ENCODE measurements at places on chromosomes 2 and 18. TPM values are rescaled to one million over a fixed set of nuclear protein-coding genes. Genes with fewer than 3 reads are reported as not detected.

REG3A gene
- 2.8 TPM for total RNA-seq

- peaks cover 6% of the 10 kb centered on the region for H3K36me3 ChIP-seq
- DNase-seq, result no peak
- H3K4me1 ChIP-seq, result peaks cover 12% of the 10 kb centered on the region
- H3K27ac ChIP-seq, result no peak overlapping the region
- H3K27me3 ChIP-seq, result no peaks in the 10 kb centered on the region
- no peak overlapping the region for H3K4me3 ChIP-seq
Measured at GRCh38 chr2:174445248-174445647, 41.6 kb downstream of the GPR155 start.

RAB27B gene
- 0.95 TPM for total RNA-seq

GRCh38 chr2:54952978-54953456 is 97.2 kb downstream of the RTN4 start:
- no peaks in the 10 kb centered on the region for H3K36me3 ChIP-seq
- H3K4me1 ChIP-seq, result peaks cover 3% of the 10 kb centered on the region
- DNase-seq, result no peak
- H3K27ac ChIP-seq, result no peak overlapping the region
- no peaks in the 10 kb centered on the region for H3K27me3 ChIP-seq

FEV gene
- total RNA-seq, result not detected

DNA sequence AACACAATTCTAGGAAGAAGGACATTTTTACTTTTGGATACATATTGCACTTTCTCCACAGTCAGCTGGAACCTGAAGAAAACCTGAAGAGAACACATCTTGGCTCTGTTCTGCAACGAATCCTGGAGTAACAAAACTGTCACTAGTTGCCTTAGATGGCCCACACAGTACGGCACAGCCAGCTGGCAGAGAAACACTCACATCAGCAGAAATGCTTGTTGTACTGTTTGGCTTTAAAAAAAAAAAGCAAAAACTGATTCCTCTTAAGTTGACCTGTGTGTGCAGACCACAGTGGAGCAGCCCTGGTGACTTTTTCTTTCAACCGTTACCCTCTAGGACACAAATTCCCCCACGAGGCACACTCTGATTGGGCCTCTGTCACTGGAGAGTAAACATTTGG is 152.3 kb upstream of the TWIST2 start:
- no peak overlapping the region for H3K27ac ChIP-seq
- no peak overlapping the region for H3K4me3 ChIP-seq
- peaks cover 8% of the 10 kb centered on the region for H3K4me1 ChIP-seq
- no peak for DNase-seq
- no peaks in the 10 kb centered on the region for H3K27me3 ChIP-seq
- H3K36me3 ChIP-seq, result no peaks in the 10 kb centered on the region

DNA sequence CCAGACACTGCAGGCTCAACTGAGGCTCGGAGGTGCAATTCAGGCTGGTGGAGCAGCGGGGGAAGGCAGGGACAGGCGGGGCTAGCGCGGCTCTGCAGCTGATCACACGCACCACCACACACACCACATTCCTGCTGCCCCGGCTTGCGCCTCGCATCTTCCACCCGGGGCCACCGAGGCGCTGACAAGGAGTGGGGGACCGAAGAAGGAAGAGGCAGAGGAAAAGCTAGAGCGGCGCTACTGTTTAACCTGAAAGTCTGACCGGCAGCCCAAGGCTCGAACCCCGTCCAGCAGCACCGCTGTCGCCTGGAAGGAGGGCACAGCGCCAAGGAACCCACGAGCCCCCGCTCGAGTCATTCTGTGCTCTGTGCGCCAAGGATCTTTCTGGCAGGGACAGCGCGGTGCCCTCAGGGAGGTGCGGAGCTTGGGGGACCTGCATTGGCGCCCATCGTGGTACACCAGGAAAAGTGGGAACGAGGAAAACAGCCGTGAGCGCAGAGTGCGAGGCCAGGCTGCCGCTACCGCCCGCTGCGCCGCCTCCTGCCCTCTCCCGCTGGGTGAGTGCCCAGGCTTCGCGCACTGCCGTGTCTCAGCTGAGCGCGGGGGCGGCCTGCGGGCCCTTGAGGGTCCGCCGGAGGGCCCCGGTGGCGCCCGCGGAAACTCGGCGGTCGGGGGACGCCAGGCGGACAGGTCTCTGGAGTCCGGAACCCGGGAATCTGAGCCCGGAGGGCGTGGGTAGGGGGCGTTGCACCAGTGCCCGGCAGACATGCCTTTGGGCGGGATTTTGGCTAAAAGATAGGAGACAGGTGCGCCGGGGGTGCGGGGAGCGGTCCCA is 860 bp upstream of the KCNJ3 start:
- no peaks in the 10 kb centered on the region for H3K36me3 ChIP-seq
- peak overlapping the region; percentile 72 for H3K4me3 ChIP-seq
- H3K4me1 ChIP-seq, result peaks cover 45% of the 10 kb centered on the region
- peak overlapping the region; percentile 44 for H3K27ac ChIP-seq

DNA sequence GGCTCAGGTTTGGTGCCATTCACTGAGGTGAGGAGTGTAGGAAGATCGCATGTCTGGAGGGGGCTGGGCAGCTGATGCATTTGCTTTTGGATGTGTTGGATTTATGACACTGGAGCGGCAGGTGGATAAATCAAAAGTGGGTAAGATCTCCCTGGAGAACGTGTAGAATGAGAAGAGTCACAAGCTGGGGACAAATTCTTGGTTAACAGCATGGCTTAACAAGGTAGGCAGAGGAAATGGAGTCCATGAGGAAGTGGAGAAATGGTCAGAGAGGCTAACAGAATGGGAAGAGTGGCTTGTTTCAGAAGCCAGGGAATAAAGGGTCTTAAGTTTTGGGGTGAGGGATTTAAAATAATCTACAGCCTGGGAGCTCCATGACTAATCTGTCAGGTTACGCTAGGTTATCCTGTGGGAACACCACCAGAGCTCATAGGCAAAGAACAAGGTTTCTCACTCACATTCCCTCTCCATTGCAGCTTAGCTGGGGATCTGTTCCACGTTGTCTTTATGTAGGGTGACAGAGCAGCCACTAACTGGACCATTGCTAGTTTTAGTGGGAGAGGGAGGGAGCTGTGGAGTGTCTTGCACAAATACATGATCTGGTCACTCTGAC is 12.8 kb downstream of the TSN start:
- H3K4me3 ChIP-seq, result no peak overlapping the region
- peaks cover 29% of the 10 kb centered on the region for H3K36me3 ChIP-seq
- no peaks in the 10 kb centered on the region for H3K27me3 ChIP-seq
- H3K4me1 ChIP-seq, result no peaks in the 10 kb centered on the region
- no peak for DNase-seq

GRCh38 chr2:147660680-147661079 is 184.1 kb upstream of the ACVR2A start:
- H3K36me3 ChIP-seq, result no peaks in the 10 kb centered on the region
- no peak overlapping the region for H3K4me3 ChIP-seq
- DNase-seq, result no peak
- H3K27ac ChIP-seq, result no peak overlapping the region
- no peaks in the 10 kb centered on the region for H3K4me1 ChIP-seq

DNA sequence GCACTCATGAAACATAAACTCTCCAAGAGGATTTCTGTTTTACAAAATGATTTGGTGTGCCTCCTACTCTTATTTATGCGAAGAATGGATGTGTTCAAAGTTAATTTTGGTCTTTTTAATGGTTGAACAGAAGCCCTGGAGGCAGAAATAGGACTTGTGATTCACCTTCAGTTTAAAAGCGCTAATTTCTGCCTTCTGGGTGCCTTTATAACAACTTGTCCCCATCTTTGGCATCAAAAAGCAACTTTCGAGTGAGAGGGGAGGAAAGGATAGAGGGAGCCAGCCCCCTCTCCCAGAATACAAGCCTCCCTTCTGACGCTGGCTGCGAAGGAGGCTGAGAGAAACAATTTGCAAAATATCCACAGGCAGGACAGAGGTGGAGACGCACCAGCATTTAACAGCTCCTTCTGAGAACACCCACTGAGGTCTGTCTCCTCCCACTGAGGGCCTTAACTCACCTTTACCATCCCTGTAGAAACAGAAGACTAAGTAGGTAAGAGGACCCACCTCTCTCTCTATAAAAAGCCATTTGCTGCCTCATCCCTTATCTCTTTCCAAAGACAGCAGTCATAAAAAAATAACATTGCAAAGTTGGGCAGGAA is 24.3 kb upstream of the BCL11A start:
- H3K27me3 ChIP-seq, result no peaks in the 10 kb centered on the region
- no peaks in the 10 kb centered on the region for H3K4me1 ChIP-seq
- H3K36me3 ChIP-seq, result no peaks in the 10 kb centered on the region

MC2R gene
- not detected for total RNA-seq

ABCB11 gene
- not detected for total RNA-seq

- H3K27ac ChIP-seq, result no peak overlapping the region
- H3K36me3 ChIP-seq, result no peaks in the 10 kb centered on the region
- H3K4me1 ChIP-seq, result peaks cover 13% of the 10 kb centered on the region
- DNase-seq, result no peak
- no peak overlapping the region for H3K4me3 ChIP-seq
- no peaks in the 10 kb centered on the region for H3K27me3 ChIP-seq
Measured at GRCh38 chr2:173150087-173150486, 74.4 kb downstream of the MAP3K20 start.

GRCh38 chr2:98944775-98945174 is 8.8 kb upstream of the CRACDL start:
- no peak for DNase-seq
- no peaks in the 10 kb centered on the region for H3K27me3 ChIP-seq
- H3K4me1 ChIP-seq, result no peaks in the 10 kb centered on the region
- no peak overlapping the region for H3K4me3 ChIP-seq

DNA sequence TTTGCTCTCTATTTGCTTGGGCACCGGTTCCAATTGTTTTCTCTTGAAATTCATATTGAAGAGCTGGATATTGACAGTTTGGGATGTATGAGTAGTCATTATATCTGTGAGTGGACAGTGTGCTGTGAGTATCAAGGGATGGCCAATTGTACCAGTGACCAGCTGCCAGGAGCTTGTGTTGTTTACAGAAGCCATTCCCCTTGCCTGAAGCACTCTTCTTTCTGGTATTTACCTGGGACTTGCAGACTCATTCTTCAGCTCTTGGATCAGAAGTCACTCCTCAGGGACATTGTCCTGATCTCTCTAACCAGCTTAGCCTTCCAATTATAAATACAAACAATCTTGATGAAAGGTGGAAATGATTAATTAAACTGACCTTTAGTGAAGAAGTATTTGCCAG is 438.3 kb upstream of the LRATD1 start:
- H3K27me3 ChIP-seq, result no peaks in the 10 kb centered on the region
- H3K4me3 ChIP-seq, result no peak overlapping the region
- H3K27ac ChIP-seq, result no peak overlapping the region
- no peaks in the 10 kb centered on the region for H3K36me3 ChIP-seq
- no peaks in the 10 kb centered on the region for H3K4me1 ChIP-seq
- no peak for DNase-seq

Data from thoracic aorta (tissue), 2 donors.